ENCODE measurements at places on chromosomes 2 and 18. TPM values are rescaled to one million over a fixed set of nuclear protein-coding genes. Genes with fewer than 3 reads are reported as not detected.

C2orf78 gene
- polyA plus RNA-seq, result not detected

BCL11A gene
- polyA plus RNA-seq, result 44.8 TPM

PRADC1 gene
- polyA plus RNA-seq, result 29.5 TPM

FBLN7 gene
- polyA plus RNA-seq, result 1.5 TPM

IL1R1 gene
- polyA plus RNA-seq, result 7.6 TPM

CAPN14 gene
- polyA plus RNA-seq, result 0.64 TPM

TUBB8B gene
- not detected for polyA plus RNA-seq

GDF7 gene
- 1.8 TPM for polyA plus RNA-seq

PDE11A gene
- 0.03 TPM for polyA plus RNA-seq

CPS1 gene
- polyA plus RNA-seq, result 0.38 TPM

TM4SF20 gene
- polyA plus RNA-seq, result not detected

EML6 gene
- polyA plus RNA-seq, result 5.5 TPM

GRCh38 chr2:8303322-8303832, 378.5 kb upstream of the ID2 start:
- DNase-seq, result peak; percentile 93

GRCh38 chr2:229057976-229058553, 213.0 kb downstream of the PID1 start:
- no peak for DNase-seq

- no peak for DNase-seq
Measured at GRCh38 chr2:46120792-46121555, 176.2 kb upstream of the EPAS1 start.

GRCh38 chr2:239772721-239773120, 252.4 kb downstream of the NDUFA10 start:
- peak; percentile 38 for DNase-seq

DNA sequence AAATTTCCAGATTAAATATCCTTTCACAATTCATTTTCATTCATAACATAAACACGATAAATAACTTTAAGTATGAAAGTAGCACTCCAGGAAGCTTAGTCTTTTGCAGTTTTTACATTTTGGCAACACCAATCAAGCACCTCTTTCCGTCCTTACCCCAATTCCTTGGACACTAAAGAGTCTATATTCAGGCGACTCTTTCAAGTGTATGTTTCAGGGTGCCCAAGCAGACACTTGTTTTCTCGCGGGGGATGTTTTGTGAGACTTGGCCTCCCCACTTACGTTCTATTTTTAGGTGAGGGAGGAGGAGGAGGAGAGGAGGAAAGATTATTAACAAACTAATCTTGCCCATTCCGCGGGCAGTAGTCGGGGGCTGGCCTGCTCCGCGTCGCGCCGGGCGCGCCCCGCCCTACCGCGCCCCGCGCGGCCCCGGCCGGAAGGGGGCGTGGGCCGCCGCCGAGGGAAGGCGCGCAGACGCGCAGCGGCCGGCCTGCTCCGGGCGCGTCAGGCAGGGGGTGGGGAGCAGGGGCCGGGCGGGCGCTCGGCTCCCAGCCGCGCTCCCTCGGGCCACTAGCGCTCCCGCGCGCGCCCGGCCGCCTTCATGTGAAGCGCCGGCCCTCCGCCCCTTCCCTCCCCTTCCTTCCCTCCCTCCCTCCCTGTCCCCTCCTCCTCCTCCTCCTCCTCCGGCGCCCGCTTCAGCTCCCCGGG, at the start of gene ITPRID2:
Gene ITPRID2, plus strand, starts transcription at position 473 of the 708 bp plus-strand sequence. CDS start 337 bp downstream, outside the sequence.
- no peak for DNase-seq

- DNase-seq, result no peak
Measured at GRCh38 chr2:86396291-86396785, 44.8 kb upstream of the KDM3A start.

- no peak for DNase-seq
Measured at GRCh38 chr2:149733936-149734685, 146.5 kb upstream of the MMADHC start.

DNA sequence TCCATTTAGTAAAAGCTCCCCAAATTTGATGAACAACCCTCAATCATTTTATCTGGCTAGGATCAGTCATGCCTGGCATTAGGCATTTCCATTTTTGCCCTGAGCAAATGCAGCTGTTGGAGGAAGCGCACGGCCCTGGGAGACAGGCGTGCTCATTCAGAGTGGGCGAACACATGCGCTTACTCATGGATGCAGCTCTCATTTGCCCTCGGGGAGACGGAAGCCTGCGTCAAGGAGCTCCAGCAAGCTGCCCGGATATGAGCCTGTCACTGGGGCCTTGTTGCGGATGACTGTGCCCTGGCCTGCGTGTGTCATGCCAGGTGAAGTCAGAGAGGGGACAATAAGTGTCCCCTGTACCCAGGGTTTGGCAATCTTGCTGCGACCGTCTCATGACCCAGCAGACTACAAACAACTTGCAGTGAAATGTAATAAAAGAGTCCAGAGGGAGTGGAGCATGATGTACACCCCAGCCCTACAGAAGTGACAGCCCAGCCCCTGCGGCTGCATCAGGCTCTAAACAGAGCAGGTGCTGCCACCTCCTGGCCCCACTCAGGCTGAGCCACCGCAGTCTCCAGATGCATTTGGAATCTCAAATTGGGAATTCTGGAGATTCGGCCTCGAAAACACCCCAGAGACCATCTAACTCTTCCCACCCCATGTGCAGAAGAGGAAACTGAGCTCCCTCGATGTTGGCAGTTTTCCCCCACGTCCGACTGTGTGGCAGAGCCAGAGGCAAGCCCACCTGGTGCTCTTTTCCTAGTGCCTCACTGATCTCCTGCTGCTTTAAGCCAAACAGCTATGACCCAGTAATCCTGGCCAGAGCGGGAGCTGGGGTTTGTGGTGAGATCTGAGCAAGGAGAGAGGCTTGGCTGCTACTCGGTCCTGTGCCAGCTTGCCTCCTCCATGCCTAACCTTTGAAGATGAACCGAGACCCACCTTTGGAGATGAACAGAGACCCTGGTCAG, 105.0 kb upstream of the ALK start:
- no peak for DNase-seq

DNA sequence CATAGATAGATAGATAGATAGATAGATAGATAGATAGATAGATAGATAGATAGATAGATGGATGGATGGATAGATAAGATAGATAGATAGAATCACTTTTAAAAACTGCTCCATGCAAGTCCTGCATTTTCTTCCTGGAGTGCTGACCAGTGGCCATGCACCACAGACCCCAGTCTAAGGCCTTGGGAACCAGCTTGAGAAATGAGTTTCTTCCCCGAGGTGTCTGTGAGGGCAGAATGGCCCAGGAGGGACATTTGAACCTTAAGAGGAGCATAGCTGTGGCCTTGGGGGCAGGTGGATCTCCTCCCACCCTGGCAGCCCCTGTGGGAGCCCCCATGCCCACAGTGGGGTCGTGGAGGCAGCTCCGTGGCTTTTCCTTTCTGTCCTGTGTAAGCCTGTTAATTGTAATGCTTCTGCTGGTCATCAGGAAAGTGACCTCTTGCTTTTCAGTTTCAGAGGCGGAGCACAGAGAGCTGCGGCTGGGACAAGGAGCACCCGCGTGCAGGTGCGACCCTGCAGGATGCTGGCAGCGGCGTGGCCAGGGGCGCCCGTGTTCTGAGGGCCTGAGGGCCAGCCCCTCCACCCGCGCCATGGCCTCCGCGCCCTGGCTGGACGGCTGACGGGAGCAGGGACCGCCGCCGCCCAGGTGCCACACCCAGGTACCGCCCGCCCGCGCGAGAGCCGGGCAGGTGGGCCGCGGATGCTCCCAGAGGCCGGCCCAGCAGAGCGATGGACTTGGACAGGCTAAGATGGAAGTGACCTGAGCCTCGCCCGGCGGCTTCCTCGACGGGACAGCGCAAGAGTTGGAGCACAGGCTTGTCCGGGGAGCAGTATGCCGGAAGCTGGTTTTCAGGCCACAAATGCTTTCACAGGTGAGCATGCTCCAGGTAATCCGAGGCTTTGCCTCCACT, 168.6 kb downstream of the LDLRAD4 start:
- DNase-seq, result no peak

DNA sequence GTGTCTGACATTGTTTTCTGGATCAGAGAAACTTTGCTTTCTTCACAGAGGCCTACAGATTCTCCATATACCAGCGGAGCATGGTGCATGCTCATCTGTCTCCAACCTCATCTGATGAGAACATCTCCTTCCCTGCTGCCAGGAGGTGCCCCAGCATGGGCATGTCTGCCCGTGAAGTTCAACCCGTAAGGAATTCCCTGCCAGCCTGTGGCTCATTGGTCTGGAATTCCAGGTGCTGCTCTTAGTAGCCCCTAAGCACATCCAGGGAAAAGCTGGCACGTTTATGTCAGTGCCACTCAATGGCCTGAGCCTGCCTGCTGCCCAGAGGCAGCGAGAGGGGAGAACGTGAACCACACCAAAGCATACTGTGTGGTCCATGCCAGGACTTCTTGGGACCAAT, 1.7 kb upstream of the SP100 start:
- no peak for DNase-seq

GRCh38 chr2:16238001-16238761, 297.8 kb downstream of the MYCN start:
- peak; percentile 34 for DNase-seq

GRCh38 chr18:23983112-23983511, 31.4 kb upstream of the TTC39C start:
- no peak for DNase-seq

GRCh38 chr2:151043484-151043883, 218.2 kb downstream of the RBM43 start:
- no peak for DNase-seq

DNA sequence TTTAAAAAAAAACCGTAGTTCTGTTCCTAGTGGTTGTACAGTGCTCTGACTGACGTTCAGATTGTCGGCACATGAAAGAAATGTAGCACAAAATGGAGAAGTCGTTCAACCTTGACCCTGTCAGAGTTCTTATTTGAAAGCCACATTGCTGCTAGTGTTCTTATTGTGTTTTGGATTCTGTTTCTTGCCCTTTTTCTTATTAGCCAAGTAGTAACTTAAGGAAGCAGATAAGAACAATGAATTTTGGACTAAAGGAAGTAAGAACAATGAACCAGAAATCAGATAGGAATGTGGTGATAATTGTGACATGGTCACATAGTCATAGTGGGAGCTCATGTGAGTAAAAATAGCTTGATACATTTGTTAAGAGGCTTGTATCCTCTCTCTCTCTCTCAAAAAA, 45.9 kb downstream of the RPIA start:
- no peak for DNase-seq

DNA sequence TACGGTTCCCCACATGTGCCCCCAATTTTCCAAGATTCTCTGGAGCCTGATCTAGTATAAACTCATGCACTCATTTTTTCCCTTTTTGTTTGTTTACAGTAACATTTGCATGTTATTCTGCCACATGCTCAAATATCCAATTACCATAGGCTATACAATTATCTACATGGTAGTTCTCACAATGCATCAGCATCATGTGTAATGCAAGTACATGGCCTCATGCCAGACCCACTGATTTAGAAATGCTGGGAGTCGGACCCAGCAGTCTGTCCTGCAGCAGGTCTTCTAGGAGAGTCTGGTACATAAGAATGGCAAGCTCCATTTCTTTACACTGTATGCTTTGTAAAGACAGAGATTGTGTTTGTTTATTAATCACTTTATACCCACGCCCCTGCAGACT, 107.7 kb downstream of the CBLN2 start:
- DNase-seq, result no peak

GRCh38 chr2:163734881-163735684, 725 bp downstream of the FIGN start:
- no peak for DNase-seq

- no peak for DNase-seq
Measured at GRCh38 chr2:135169900-135170753, 118.0 kb downstream of the RAB3GAP1 start.

- DNase-seq, result no peak
Measured at GRCh38 chr2:9707008-9707407, 76.2 kb upstream of the YWHAQ start.

DNA sequence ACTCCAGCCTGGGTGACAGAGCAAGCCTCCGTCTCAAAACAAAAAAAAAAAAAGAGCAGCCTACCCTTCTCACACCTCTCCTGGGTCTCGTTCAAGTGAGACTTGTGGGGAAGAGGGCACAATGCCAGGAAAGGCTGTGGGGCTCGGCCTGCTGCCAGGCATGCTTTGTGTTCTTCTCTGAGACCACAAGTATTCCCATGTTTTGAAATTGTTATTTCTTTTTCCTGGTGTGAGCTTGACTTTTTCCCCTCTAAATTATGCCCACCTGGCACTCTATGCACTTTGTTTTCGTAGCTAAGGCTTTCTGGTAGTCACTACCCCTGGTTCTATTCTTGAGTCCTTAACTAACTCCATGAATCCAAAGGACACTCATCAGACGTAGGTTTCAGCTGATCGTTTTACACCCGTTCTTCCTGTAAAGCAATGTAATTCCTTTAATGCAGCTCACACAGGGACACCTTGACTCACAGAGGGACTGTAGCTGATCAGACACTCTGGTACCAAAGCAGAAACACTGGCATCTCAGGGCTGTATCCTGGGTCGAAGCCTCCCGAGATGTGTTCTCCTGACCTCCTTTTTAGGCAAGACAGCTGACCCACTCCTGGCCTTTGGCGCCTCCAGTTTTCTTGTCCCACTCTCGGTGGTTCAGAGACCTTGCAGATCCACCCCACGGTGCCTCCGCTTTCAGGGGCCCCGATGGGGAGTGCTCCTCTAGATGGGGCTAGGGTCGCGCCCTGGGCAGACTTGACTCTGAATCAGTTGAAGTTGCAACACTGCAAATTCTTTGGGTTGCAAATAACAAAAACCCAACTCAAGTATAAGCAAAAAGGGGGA, 193.3 kb upstream of the AGAP1 start:
- no peak for DNase-seq

DNA sequence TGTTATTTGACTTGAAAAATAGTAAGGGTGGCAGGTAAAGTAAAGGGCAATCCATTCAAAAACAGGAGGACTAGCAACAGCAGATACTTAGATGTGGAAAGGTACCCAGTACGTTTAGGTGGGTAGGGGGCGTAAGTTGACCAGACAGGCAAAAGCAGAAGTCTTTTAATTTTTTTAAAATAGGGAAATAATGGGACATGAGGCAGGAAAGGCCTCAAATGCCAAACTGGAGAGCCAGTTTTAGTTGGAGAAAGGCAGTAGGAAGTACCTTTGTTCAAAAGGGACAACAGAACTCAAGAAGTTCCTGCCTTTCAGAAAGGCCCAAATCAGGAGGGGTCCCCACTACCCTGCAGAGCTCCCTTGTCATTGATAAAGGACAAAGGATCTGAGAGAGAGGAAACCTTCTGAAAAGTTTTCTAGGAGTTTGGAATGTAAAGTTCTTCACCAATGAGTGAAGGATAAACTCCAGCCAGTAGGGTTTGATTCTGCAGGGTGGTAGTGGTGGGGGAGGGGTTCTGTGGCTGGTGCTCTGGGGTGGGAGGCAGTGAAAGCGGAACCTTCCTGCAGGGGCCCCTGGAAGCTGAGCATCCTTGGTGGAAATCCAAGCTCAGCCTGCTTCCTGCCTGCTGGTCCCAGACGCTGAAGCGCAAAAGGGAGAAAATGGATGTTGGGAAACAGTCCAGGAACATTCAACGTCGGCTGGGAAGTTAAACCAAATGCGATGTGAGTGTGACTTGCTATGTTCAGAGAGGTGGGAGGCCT, 40.1 kb downstream of the TMEM17 start:
- no peak for DNase-seq

Measured in spleen (tissue), 13 donors.